Fibroblast of villous mesenchyme (primary cell): ENCODE measurements at places on chromosomes 13 and 19. TPM values are rescaled to one million over a fixed set of nuclear protein-coding genes. Genes with fewer than 3 reads are reported as not detected.

DNA sequence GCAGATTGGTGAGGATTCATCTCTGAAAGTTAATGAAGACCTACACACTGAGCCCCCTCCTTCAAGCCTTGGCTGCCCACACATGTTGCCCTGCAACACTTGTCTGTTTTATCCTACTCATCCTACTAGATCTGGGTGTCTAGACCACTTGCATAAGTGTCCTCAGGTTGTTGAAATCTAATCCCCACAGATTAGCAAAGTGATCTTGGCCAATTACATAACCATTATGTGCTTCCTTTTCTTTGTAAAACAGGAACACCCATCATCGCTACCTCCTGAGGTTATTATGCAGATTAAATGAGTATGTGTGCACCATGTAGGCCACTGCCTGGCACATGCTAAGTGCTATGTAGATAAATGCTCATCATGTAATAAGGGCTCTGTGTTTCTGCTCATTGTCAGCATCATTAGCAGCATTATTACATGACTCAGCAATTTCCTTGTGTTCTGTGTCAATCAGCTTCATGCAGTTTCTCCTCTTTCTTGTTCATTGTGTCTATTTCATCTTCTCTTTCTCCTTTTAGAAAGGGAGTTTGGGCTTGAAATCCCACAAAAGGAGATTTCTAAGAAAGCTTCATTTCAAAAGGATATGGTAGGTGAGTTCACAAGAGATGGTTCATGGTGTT, 15.1 kb downstream of the ZNF175 start:
- DNase-seq: no peak

- DNase-seq: no peak
These were observed 7.5 kb upstream of the DACH1 start for GRCh38 chr13:71874458-71874857.

- peak; percentile 81 for DNase-seq
These were observed 186.2 kb upstream of the GPR12 start for GRCh38 chr13:26946684-26947343.

DNA sequence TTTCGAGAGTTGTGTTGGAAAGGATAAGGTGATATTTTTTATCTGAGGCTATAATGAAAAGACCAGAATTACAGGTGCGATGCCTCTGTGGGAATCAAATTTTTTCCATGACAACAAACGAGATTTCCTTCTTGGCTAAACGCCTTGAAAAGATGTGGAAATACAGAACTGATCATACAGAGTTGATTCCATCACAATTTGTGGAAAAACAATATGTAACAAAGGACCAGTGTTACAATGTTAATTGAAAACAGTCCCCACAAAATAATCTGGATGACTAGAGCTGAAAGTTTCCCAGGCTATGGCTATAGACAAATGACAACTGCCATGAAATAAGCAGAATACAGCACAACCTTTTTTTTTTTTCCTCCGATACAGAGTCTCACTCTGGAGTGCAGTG, 628.9 kb downstream of the DIAPH3 start:
- DNase-seq: no peak

DNA sequence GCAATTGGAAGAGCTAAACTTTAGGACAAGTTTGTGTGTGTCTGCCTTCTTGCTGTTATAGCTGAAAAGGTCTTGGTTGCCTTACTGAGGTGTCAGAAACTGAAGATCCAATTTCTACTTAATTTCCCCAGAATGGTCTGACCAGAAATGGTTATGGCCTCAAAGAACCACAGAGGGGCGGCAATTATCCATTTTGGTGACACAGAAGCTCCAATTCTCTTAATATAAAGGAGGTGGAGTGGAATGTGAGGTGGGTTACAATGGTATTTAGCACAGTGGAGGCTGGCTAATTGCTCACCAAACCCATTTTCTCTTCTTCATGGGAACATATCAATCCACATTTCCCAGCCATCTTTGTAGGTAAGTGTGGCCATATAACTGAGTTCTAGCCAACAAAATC, 1157.2 kb downstream of the OLFM4 start:
- DNase-seq: no peak

DNA sequence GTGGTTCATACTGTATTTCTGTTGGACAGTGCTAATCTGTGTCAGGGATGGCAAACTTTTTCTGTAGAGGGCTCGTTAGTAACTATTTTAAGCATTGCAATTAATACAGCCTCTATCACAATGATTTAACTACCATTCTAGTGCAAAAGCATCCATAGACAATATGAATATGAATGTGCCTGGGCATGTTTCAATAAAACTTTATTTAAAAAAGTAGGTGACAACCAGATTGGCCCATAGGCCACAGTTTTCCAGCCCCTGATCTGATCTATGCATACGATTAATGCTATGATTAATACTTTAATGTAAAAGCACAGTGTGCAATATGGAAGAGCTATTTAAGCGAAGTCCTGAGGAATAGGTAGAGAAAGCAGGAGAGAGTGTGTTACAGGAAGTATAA, 29.6 kb downstream of the ADGRE1 start:
- no peak for DNase-seq

GRCh38 chr19:49983645-49984229, 22.8 kb upstream of the SIGLEC11 start:
- DNase-seq: peak; percentile 53

GRCh38 chr19:30671622-30672051, 299.5 kb downstream of the ZNF536 start:
- DNase-seq: no peak

DNA sequence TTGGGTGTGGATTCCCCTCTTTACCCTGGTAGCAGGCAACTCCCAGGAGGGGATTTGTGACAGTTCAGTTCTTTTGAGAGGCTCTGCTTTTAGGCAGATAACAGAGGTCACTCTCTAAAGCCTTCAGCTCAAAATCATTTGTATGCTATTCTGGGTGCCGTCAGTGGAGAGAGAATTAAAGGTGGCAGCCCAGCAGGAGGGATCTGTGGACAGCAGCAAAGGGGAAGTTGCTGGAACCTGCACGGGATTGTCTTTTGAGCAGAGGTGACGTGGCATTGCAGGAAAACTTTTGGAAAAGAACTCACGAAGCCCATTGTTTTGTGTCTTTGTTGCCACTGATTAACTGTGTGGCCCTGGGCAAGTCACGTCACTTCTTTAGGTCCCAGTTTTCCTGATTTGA, 62.4 kb upstream of the C1QTNF9 start:
- no peak for DNase-seq

DNA sequence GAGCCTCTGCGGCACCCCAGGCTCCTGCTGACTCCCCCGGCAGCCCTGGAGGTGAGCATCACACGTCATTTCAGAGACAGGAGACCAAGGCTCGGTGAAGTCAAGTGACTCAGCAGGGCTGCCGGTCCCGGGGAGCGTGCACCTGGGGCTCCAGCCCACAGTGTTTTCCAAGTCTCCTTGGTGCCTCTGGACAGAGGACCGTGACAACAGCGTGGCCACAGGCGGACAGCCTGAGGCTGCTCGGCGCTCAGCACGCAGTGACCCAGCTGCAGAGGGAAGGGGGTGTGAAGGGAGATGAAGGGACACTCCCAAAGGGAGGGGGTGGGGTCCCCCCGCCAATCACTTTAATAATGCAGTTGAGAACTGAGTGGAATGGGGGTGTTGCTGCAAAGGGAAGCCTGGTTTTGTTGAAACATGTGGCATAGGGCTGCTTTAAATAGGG, 17.5 kb upstream of the ASPDH start:
- DNase-seq: no peak

- DNase-seq: no peak
These were observed 7.7 kb upstream of the ELF1 start for GRCh38 chr13:41026788-41027187.

- DNase-seq: peak; percentile 10
These were observed 44.3 kb upstream of the CEACAM21 start for GRCh38 chr19:41531438-41532311.

- no peak for DNase-seq
These were observed 25.9 kb upstream of the SLC46A3 start for GRCh38 chr13:28744656-28745055.

GRCh38 chr13:106507560-106508274, 27.7 kb downstream of the EFNB2 start:
- DNase-seq: peak; percentile 96

DNA sequence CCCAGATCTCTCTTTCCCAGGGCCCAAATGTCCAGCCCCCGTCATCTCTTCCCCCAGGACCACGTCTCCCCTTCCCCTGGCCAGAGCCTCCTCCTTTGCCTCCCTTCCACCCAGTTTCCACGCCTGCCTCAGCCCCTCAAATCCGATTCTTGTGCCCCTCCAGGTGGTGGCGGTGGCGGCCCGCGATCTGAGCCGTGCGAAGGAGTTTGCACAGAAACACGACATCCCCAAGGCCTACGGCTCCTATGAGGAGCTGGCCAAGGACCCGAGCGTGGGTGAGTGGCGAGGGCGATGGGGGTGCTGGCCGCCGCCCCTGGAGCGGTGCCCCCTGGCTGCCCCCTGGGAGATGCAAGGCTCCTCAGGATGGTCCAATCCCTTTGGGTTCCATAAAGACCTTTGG, 1.3 kb downstream of the DHDH start:
- DNase-seq: no peak

DNA sequence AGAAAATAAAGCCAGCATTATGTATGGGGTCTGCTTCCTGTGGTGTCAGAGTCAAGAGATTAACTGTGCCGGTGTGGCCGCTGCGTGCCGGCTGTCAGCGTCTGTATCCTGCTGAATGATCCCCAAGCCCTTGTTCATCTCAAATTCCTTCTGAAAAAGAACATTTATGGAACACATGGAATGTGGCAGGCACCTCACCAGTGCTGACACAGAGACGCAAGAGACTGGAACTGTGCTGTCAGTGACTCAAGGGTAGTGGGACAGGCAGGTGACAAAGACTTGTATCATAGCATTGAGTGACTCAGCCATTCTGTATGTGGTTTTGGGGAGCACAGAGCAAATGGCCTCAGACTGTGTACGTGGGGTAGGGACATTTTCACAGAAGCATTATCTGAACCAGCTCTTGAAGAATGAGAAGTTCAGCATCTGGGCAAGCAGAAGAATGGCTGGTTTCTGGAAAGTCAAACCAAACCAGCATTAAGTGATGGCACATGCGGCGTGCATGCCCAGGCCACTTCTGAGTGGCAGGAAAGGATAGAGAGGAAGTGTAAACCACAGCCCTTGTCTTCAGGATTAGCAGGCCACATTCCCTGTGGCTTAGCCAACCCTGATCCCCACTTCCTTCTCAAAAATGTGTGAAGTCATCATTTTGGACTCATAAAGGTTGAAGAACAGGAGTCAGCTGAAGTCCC, 54.0 kb upstream of the IRS2 start:
- DNase-seq: peak; percentile 56

- DNase-seq: no peak
These were observed 62.9 kb upstream of the OXGR1 start for GRCh38 chr13:97057176-97057575.

DNA sequence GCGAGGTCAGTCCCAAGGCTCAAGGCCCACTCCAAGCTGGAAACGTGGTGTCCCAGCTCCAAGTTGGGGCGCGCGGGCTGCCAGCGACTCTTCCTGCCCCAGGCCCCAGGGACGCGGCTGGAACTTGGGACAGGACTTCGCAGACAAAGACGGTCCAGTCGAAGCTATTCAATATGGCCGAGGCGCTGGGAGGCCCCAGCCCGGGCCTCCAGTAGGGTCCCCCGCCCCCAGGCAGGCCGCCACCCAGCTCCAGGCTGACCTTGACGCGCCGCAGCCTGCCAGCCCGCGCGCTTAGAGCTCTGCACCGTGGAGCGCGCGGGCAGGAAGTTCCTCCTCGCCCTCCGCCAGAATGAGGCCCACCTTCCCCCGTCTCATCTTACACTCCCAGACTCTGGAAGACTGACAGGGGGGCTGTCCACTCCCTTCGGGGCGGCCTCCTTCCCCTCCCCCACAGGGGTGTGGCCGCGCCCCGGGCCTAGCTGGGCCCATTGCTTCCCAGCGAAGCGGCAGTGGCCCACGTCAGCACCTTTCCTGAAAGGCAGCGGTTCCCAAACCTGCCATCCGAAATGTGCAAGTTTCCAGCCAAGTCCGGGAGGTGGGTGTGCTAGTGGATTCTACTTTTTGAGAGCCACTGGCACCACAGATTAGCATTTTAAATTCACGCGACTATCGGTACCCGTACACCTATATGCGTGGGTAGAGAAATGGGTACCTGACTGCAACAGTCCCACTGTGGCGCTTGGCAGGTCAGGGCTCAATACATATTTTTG, at the start of gene CCDC8:
CCDC8 (minus strand) TSS at position 303 of the 770 bp plus-strand sequence. CDS start 754 bp downstream, outside the sequence.
- DNase-seq: peak; percentile 99

DNA sequence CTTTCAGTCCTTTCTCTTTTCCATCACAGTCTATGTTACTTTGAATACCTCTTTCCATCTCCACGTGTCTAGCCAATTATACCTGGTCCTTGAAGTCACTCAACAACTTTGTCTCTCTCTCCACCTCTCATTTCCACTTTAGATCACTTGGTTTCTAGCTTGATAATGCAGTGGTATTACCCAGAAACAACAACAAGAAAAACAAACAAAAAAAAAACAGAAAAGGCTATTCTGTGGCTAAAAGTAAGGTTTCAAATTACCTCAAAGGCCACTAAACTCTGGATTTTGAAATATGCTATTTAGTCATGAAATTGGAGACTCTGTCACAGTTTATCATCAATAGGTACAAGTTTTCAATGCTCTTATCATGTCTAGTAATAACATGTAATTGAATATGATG, 184.8 kb downstream of the PCDH9 start:
- no peak for DNase-seq

- no peak for DNase-seq
These were observed 20.9 kb downstream of the SIN3B start for GRCh38 chr19:16850133-16850532.

DNA sequence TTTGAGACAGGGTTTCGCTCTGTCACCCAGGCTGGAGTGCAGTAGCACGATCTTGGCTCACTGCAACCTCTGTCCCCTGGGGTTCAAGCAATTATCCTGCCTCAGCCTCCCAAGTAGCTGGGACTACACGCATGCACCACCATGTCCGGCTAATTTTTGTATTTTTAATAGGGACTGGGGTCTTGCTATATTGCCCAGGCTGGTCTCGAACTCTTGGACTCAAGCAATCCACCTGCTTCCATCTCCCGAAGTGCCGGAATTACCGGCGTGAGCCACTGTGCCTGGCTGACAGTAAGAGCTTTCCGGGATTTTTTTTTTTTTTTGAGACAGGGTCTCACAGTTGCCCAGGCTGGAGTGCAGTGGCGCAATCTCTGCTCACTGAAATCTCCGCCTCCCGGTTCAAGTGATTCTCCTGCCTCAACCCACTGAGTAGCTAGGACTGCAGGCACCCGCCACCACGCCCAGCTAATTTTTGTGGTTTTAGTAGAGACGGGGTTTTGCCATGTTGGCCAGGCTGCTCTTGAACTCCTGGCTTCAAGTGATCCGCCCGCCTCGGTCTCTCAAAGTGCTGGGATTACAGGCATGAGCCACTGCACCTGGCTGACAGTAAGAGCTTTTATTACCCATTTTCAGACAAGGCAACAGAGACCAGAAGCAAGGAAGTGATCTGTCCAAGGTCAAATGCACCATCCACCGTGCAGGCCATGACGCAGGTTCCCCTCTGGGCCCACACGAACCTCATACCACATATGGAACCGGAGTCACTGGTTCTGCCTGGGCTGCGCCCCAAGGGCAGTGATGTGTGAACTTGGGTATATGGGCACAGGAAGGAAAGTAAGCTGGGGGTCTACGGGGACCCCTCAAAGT, 21.0 kb downstream of the RFX1 start:
- peak; percentile 71 for DNase-seq

The C5AR2 gene
- total RNA-seq: under 0.01 TPM in 1 of 2 replicates, not detected in the other

The AP2A1 gene
- total RNA-seq: 92.0 and 97.0 TPM in 2 replicates

The NLRP13 gene
- not detected in 2 replicates for total RNA-seq

The UPF3A gene
- total RNA-seq: 20.7 and 27.1 TPM in 2 replicates

The FCER2 gene
- not detected in 2 replicates for total RNA-seq

The ZNF560 gene
- total RNA-seq: 0.86 and 0.97 TPM in 2 replicates

The BLOC1S3 gene
- total RNA-seq: 4.3 and 5.8 TPM in 2 replicates

The FLT3LG gene
- total RNA-seq: 2.6 and 4.8 TPM in 2 replicates

The ZNF790 gene
- total RNA-seq: 4.5 and 10.4 TPM in 2 replicates

The PALM3 gene
- total RNA-seq: under 0.01 TPM in 1 of 2 replicates, not detected in the other
